M059J (cell line): ENCODE measurements at places on chromosomes 7 and 10. TPM values are rescaled to one million over a fixed set of nuclear protein-coding genes. Genes with fewer than 3 reads are reported as not detected.

DNA sequence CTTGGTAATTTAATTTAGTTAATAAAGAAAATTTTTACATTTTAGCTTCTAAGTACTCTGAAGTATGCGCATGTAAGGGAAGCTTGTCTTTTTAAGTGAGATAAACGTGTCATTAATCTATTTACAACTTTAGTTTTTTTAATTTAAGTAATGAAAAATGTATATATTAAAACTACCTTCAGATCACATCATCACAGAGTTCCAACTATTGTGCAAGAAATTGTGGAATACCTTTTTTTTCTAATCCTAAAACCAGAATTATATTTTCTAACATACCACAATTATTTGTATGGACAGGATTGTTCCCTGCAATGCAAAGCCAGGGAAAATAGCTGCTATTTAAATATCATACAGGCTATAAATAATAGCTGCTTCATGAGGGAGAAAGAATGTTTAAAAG lies 303.2 kb upstream of the KCND2 start:
- DNase-seq: no peak

GRCh38 chr7:99380823-99381663 lies 6.5 kb downstream of the ARPC1B start:
- no peak for DNase-seq

The SPACDR gene
- total RNA-seq: 2.4 TPM in 1 of 2 replicates, not detected in the other

- peak; percentile 88 for DNase-seq
Measured at GRCh38 chr10:44935201-44935965, 24.2 kb upstream of the RASSF4 start.

- no peak for DNase-seq
Measured at GRCh38 chr7:151238924-151239836, 6.9 kb downstream of the CHPF2 start.

- DNase-seq: peak; percentile 37
Measured at GRCh38 chr7:42426163-42426562, 189.2 kb upstream of the GLI3 start.

GRCh38 chr7:82481499-82482097 lies 38.0 kb upstream of the CACNA2D1 start:
- DNase-seq: peak; percentile 21

The CLRN3 gene
- total RNA-seq: not detected in 2 replicates

DNA sequence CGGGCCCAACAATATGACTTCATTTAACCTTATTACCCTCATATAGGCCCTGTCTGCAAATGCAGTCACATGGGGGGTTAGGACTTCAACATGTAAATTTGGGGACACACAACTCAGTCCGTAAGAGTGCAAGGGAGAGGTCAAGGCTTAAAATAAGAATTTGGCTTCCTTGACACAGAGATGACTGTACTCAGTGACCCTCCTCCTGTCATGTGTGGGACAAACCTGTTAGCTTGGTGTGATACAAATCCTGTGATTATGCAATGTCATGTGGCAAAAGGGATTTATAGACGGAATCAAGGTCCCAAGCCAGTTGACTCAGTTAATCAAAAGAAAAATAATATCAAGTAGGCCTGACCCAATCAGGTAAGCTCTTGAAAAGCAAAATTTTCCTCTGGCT lies 25.9 kb upstream of the GTPBP4 start:
- DNase-seq: no peak

DNA sequence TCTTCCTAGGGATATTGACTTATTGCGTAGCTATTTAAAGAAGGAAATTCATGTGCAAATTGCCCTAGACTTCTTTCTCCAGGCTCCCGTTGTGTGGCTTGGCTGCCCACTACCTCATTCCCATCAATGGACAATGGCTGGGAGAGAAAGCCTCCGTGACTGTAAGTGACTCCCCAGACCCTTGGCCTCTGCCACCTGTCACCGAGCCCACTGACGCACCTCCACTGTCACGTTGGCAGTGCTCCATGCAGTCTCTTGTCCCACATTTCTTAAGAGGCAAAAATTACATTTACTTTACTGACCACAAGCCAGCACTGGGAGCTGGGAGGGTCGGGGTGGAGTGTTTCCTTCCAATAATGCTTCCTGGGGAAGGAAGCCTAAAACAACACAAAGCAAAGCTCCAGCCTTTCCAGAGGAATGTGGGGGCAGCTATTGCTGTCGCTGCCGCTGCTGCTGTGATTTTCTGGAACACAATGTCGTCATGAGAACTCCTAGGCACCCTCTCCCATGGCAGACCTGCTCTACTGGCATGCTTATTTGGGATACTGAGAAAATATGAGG lies 89.7 kb upstream of the STEAP1B start:
- peak; percentile 84 for DNase-seq

GRCh38 chr10:112643600-112644264 lies 196.7 kb downstream of the VTI1A start:
- no peak for DNase-seq

DNA sequence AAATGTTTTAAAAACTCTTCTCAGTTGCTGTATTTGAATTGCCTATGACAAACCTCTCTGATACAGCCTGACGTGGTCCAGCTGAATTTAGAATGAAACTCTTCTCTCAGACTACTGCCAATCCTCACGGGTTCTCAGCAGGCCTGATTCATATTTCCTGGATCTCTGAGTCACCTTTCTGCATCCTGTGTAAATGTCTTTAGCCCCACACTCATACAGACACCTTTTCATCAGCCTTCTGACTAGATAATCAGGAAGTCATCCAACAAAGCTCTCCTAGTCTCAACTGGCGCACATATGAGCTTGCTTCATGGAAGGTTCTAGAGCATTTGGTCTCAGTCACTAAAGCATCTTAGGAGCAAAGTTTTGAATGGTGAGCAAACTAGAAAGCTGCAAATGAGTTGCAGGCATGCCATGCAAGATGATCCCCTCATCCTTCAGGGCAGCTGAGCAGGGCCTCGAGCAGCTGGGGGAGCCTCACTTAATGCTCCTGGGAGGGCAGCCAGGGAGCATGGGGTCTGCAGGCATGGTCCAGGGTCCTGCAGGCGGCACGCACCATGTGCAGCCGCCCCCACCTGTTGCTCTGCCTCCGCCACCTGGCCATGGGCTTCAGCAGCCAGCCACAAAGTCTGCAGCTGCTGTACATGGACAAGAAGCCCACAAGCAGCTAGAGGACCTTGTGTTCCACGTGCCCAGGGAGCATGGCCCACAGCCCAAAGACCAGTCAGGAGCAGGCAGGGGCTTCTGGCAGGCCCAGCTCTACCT lies 182.8 kb downstream of the ARHGAP12 start:
- peak; percentile 83 for DNase-seq

The GDF2 gene
- not detected in 2 replicates for total RNA-seq

DNA sequence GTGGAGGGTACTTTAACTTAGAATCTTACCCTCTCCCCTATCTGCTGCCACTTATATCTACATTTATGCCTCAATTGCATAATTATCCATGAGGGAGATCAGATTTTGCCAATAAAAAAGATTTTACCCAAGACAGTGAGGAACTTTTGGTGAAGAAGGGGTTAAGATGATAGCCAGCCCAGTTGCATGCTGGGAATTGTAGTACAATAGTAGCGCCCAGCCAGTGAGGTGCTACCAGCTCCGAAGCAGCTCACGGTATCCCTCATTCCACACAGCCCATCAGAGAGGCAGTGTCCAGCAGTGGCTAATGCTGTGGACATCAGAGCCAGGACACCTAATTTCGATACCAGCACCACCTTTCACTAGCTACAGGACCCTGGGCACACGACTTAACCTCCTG lies 5.9 kb upstream of the LGI1 start:
- DNase-seq: peak; percentile 30

The SLC26A4 gene
- total RNA-seq: 0.84 and 1.6 TPM in 2 replicates

GRCh38 chr7:69568266-69568665 lies 30.0 kb upstream of the AUTS2 start:
- peak; percentile 52 for DNase-seq

GRCh38 chr10:133261726-133262325 lies 14.8 kb downstream of the ADAM8 start:
- DNase-seq: peak; percentile 54

The IFIT2 gene
- total RNA-seq: 42.5 and 58.0 TPM in 2 replicates

GRCh38 chr7:30142710-30143109 lies 7.9 kb downstream of the MTURN start:
- peak; percentile 81 for DNase-seq

The SFTPD gene
- not detected in 2 replicates for total RNA-seq

The CALCR gene
- not detected in 2 replicates for total RNA-seq

The ASB10 gene
- not detected in 2 replicates for total RNA-seq

The C10orf90 gene
- total RNA-seq: 1.8 and 2.2 TPM in 2 replicates

GRCh38 chr7:16034353-16034752 lies 347.9 kb upstream of the MEOX2 start:
- peak; percentile 72 for DNase-seq

GRCh38 chr10:94725871-94726270 lies 36.6 kb upstream of the CYP2C19 start:
- peak; percentile 2 for DNase-seq

DNA sequence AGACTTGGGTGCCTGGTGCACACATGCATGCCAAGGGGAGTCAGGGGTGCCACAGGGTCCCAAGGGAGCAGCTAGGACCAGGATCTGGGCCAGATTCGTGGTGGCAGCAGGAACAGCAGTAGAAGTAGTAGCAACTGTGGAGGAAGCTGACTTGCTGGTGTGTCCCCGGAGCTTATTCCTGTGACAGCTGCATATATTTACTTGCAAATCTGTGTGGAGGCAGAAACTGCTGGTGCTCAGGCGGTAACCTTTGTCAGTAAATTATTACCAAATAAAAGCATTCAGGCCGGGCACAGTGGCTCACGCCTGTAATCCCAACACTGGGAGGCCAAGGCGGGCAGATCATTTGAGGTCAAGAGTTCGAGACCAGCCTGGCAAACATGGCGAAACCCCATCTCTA lies 67.4 kb upstream of the RAB18 start:
- DNase-seq: no peak
